ENCODE measurements at places on chromosomes 3 and 15.

DNA sequence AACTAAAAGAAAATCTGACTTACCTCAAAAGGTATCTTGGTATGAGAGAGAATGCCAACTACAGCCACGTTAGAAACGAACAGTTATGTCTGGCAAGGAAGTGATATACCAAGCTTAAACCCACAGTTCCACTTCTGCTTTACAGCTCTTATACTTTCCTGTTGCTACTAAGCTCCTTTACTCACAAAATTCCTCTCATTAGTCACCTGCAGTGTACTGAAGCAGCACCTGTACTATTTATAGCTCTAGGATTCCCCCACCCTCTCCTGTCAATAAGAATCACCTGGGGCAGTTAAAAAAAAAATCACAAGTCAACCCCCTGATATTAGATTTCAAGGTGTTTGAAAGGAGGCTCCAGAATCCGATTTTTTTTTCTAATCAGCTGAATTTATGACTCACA, 2.9 kb upstream of the TMEM266 start:
- peak; percentile 4 for DNase-seq

- DNase-seq: no peak
Observed at GRCh38 chr3:171021377-171021776, 5.1 kb downstream of the SLC2A2 start.

DNA sequence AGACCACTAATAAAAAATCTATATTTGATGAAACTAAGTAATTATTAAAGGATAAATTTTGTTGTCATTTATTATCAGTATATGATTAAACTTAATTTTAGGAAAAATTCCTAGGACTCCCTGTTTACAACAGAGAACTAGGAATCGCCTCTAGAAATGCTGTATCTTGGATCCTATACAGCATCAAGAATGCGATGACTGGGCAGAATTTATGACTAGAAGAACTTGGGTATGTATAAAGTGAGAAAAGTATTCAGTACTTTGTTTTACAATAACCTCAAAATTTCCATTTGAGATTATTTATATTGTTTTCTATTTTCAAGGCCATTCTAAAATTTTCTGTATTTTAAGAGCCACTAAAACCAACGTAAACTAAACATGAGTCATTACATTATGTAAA, 82.3 kb upstream of the AGTR1 start:
- no peak for DNase-seq

DNA sequence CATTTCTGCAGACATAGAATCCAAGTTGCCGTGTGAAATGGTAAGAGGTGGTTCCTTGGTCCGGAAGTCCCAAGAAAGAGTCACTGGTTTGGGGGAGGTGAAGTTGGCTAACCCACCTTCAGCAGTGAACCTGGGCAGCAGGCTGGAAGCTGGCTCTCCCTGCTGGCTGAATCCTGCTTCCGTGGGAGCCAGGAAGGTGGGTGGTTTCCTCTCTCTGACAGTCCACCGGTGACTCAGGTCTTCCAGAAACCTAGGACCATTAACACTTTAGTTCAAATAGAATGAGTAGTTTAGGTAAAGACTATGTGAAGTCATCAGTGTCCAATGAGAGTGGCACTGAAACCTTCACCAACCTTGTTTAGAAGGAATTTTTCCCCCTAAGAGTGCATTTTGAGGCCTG, 87.4 kb upstream of the CACNA2D3 start:
- no peak for DNase-seq

DNA sequence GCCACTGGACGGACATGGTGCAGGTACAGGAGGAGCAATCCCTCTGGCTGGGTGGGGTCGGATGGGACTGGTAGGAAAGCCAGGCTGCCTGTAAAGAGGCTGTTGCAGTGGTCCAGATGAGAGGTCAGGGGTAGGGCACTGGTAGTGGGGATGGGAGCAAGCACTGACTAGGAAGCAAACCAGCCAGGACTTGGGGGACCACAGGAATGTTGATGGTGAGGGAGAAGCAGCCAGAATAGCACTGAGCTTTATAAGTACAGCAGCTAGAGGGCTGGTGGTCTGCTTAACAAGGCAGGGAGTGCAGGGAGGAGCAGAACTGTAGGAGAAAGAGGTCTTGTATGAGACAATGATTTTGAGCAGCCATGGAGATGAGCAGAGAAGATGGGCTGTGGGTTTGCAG, 38.7 kb upstream of the PTPN23 start:
- DNase-seq: no peak
